ENCODE measurements at places on chromosomes 5 and 9. TPM values are rescaled to one million over a fixed set of nuclear protein-coding genes. Genes with fewer than 3 reads are reported as not detected.

GRCh38 chr5:68194386-68194785 lies 21.2 kb upstream of the PIK3R1 start:
- no peak overlapping the region for H3K27ac ChIP-seq
- H3K36me3 ChIP-seq = no peaks in the 10 kb centered on the region
- DNase-seq = no peak
- no peaks in the 10 kb centered on the region for H3K4me1 ChIP-seq
- no peaks in the 10 kb centered on the region for H3K27me3 ChIP-seq
- H3K4me3 ChIP-seq = no peak overlapping the region

GRCh38 chr5:168974082-168974481 lies 326.9 kb downstream of the SLIT3 start:
- DNase-seq = no peak
- H3K27me3 ChIP-seq = no peaks in the 10 kb centered on the region
- no peak overlapping the region for H3K4me3 ChIP-seq
- H3K36me3 ChIP-seq = no peaks in the 10 kb centered on the region

The CCNO gene
- total RNA-seq = 2.5 TPM

The PDGFRB gene
- total RNA-seq = 18.1 TPM

- H3K4me1 ChIP-seq = no peaks in the 10 kb centered on the region
- H3K27ac ChIP-seq = no peak overlapping the region
- H3K4me3 ChIP-seq = no peak overlapping the region
- no peaks in the 10 kb centered on the region for H3K36me3 ChIP-seq
- H3K27me3 ChIP-seq = no peaks in the 10 kb centered on the region
These were observed 662.2 kb upstream of the CTNND2 start for GRCh38 chr5:12566441-12566840.

GRCh38 chr5:28473531-28474107 lies 1435.2 kb upstream of the CDH9 start:
- H3K27ac ChIP-seq = no peak overlapping the region
- H3K4me3 ChIP-seq = no peak overlapping the region
- no peaks in the 10 kb centered on the region for H3K4me1 ChIP-seq
- DNase-seq = no peak
- H3K27me3 ChIP-seq = no peaks in the 10 kb centered on the region

GRCh38 chr9:72506615-72507014 lies 14.8 kb upstream of the TMC1 start:
- H3K4me1 ChIP-seq = no peaks in the 10 kb centered on the region
- H3K4me3 ChIP-seq = no peak overlapping the region
- no peaks in the 10 kb centered on the region for H3K27me3 ChIP-seq
- DNase-seq = no peak
- no peak overlapping the region for H3K27ac ChIP-seq

The ST8SIA4 gene
- total RNA-seq = 6.2 TPM

GRCh38 chr9:80649496-80649895 lies 1039.9 kb downstream of the TLE1 start:
- H3K4me1 ChIP-seq = no peaks in the 10 kb centered on the region
- no peak overlapping the region for H3K4me3 ChIP-seq
- DNase-seq = no peak
- H3K27me3 ChIP-seq = no peaks in the 10 kb centered on the region
- H3K36me3 ChIP-seq = no peaks in the 10 kb centered on the region
- H3K27ac ChIP-seq = no peak overlapping the region

DNA sequence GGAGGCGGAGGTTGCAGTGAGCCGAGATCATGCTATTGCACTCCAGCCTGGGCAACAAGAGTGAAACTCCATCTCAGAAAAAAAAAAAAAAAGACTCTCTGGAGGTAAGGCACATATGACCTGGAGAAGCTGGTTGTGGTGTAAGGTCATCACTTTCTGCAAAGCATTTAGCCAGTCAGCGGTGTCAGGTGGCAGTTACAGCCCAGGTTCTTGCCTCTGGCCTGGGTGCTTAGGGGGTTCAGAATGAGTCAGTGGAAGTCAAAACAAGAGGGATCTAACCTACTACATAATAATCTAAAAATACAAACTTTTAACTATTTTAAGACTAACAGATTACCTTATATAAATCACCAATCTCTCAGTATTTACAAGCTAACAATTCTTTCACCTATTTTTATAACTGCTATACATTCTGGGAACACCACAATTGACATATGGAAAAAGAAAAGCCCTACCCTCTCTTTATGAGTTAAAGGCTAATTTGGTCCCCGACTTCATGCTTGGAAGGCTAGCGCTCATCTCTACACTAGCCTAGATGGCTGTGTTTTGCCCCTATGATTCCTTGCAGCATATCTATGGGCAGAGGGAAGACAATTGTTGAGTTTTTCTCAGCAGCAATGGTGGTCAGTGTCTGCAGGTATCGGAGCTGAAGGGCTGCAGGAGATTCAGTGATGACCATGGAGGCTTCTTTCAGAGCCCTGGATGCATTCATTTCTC lies 29.2 kb downstream of the STOM start:
- H3K36me3 ChIP-seq = no peaks in the 10 kb centered on the region
- H3K4me3 ChIP-seq = no peak overlapping the region
- H3K4me1 ChIP-seq = no peaks in the 10 kb centered on the region
- H3K27ac ChIP-seq = no peak overlapping the region
- no peaks in the 10 kb centered on the region for H3K27me3 ChIP-seq
- DNase-seq = no peak

The ANXA2R gene
- 1.1 TPM for total RNA-seq

DNA sequence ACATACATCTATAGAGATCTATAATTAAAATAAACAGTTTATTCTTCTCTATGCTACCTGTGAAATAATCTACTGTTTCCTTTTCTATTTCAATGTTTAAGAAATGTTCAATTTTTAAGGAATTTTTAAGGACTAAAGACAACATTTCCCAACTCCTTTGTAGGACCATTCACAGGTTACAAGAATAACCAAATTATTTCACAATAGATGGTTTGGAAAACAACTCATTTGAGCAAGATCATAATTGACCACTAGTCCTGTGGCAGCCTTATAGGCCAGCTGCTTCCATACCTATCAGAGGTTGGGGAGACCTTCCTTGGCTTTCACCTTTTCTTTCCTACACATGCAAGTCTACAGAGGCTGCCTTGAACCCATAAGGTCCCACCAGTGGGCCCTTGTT lies 193.7 kb downstream of the TTC39B start:
- no peak overlapping the region for H3K27ac ChIP-seq
- no peak overlapping the region for H3K4me3 ChIP-seq
- no peaks in the 10 kb centered on the region for H3K4me1 ChIP-seq
- no peaks in the 10 kb centered on the region for H3K27me3 ChIP-seq
- no peak for DNase-seq

The TRIM36 gene
- total RNA-seq = 26.9 TPM

GRCh38 chr5:135557076-135557838 lies 21.5 kb upstream of the NEUROG1 start:
- no peaks in the 10 kb centered on the region for H3K36me3 ChIP-seq
- no peaks in the 10 kb centered on the region for H3K27me3 ChIP-seq
- peaks cover 5% of the 10 kb centered on the region for H3K4me1 ChIP-seq
- no peak for DNase-seq
- H3K27ac ChIP-seq = no peak overlapping the region
- H3K4me3 ChIP-seq = no peak overlapping the region

The NR6A1 gene
- total RNA-seq = 4.8 TPM

DNA sequence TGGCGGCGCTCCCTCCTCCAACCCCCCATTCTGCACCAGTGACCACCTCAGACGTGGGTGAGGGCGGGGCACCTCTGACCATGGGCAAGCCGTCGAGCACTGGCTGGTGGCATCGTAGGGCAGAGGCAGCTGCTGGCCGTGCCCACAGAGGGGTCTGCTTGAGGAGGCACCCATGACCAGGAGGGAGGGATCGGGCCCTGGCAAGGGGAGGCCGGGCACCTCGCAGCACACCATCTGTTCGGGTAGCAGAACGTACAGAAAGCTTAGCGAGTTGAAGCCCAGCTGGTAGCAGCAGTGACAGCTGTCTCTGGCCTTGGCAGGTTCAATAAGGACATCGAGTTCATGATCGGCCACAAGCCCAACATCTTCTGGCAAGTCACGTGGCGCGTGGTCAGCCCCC lies 4.3 kb upstream of the SLC6A18 start:
- H3K27ac ChIP-seq = no peak overlapping the region
- no peak for DNase-seq
- H3K27me3 ChIP-seq = no peaks in the 10 kb centered on the region
- no peak overlapping the region for H3K4me3 ChIP-seq
- H3K4me1 ChIP-seq = no peaks in the 10 kb centered on the region
- no peaks in the 10 kb centered on the region for H3K36me3 ChIP-seq

DNA sequence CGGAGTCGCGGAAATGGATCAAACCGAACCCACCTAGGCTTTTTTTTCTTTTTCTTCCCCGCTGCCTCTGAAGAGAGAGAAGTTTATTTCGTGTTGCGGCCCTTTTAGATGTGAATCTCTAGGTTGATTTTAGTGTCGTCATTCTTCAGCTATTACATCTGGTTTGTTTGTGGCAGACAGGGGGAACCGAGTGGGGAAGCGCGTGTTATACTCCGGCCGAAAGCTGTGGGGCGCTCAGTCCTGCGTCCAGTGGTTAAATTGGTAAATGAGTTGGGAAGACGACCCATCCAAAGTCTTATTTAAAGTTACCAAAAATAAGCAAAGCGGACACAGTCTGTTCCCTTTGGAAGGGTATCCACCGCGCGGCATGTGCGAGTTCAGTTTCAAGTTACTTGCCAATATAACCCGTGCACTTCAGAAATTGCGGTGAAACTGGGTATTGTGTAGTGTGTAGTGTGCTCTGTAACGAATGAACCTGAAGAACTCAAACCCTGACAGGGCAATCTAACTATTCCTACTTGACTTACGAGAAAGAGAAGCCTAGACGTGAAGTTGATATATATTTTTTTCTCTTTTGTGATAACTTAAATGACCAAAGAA lies 1.3 kb downstream of the MAN2A1 start:
- peak; percentile 81 for DNase-seq
- H3K27me3 ChIP-seq = no peaks in the 10 kb centered on the region
- peaks cover 6% of the 10 kb centered on the region for H3K4me1 ChIP-seq
- H3K4me3 ChIP-seq = peak overlapping the region; percentile 97
- H3K27ac ChIP-seq = peak overlapping the region; percentile 99
- H3K36me3 ChIP-seq = no peaks in the 10 kb centered on the region

The WWC1 gene
- total RNA-seq = 15.3 TPM

GRCh38 chr9:130680836-130681768 lies 12.5 kb upstream of the EXOSC2 start:
- H3K36me3 ChIP-seq = no peaks in the 10 kb centered on the region
- H3K27ac ChIP-seq = no peak overlapping the region
- peak; percentile 81 for DNase-seq
- peaks cover 4% of the 10 kb centered on the region for H3K4me1 ChIP-seq
- H3K4me3 ChIP-seq = peak overlapping the region; percentile 53

DNA sequence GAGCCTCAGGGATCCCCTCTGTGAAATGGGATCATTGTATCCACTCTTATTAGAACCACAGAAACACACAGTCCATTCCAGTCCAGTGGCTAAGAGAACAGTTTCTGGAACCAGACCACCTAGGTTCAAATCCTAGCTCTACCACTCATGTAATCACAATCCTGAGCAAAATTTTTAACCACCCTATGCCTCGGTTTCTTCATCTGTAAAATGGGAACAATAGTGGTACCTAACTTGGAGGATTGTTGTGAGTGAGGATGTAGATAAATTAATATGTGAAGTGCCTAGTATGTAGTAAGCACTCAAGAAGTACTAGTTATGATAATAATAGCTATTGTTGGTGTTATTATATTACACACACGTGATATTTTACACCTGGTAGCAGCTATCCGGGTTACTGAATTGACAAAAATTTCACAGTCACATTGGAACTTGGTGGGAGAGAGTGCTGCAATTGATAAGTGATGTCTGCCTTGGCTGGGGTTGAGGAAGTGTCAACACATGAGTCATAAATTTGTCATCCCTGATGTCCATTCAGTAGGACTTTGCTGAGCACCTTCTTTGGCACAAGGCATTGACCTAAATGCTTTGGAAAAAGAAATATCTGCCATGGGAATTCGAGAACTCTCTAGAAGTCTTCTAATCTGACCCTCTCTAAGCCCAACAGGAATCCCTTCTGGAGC lies 68.4 kb downstream of the COL27A1 start:
- no peak for DNase-seq
- H3K4me3 ChIP-seq = no peak overlapping the region
- no peaks in the 10 kb centered on the region for H3K27me3 ChIP-seq
- H3K4me1 ChIP-seq = no peaks in the 10 kb centered on the region
- H3K27ac ChIP-seq = no peak overlapping the region

The JAK2 gene
- 14.8 TPM for total RNA-seq

The CDKN2B-AS1 gene
- 39.7 TPM for total RNA-seq

- no peaks in the 10 kb centered on the region for H3K27me3 ChIP-seq
- H3K4me1 ChIP-seq = no peaks in the 10 kb centered on the region
- no peak for DNase-seq
- no peaks in the 10 kb centered on the region for H3K36me3 ChIP-seq
- H3K4me3 ChIP-seq = no peak overlapping the region
- no peak overlapping the region for H3K27ac ChIP-seq
These were observed 20.9 kb upstream of the ASPN start for GRCh38 chr9:92503156-92503555.

DNA sequence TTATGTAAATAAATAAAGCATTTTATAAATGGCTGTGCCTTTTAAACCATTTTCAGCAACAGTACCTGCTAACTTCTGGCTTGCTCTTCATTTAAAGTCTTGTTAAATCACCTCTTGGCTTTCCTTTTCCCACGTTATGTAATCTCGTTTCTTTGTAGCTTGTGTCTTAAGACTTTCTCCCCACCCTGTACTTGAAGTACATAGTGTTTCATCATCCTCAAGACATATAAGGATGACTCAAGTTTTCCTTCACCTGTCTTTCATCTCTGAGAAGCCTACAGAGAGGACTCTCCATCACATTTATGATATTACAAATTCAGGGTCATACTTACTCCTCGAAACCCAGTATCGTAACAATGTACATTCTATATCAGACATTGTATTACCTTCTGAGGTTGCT lies 33.9 kb downstream of the PRELID2 start:
- no peak overlapping the region for H3K4me3 ChIP-seq
- no peaks in the 10 kb centered on the region for H3K36me3 ChIP-seq
- no peaks in the 10 kb centered on the region for H3K4me1 ChIP-seq
- H3K27ac ChIP-seq = no peak overlapping the region
- DNase-seq = no peak
- H3K27me3 ChIP-seq = no peaks in the 10 kb centered on the region

DNA sequence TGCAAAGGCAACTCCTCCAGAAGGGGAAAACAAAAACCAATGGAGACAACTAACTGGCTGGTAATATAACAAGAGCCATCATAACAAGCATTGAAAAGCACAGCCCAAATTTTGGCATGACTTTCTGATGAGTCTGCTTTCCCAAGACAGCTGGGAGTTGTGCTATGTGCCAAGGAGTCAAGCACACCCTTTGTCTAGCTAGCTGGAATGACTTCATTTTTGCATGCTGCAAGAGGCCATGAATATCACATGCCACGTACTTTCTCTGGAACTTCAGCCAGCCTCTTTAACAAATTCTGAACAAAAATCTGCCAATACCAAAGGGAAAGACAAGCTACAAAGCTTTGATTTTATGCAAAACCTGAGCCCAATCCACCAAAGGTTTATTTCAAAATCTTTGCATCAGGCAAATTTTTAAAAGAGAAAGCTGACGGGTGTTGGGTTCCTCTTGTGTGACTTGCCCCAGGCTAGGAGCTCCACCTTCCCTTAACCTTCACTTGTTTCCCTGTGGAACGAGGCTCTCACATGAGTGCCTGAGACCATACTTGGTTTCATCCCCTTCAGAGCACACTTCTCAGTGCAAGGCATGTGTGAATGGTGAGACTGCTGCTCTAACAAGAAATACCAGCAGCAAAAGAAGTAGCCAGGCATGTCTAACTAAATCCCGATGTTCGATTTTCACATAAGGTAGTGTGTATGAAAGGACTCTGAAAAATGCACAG lies 47.3 kb downstream of the S1PR3 start:
- H3K4me3 ChIP-seq = no peak overlapping the region
- no peaks in the 10 kb centered on the region for H3K27me3 ChIP-seq
- no peak overlapping the region for H3K27ac ChIP-seq
- DNase-seq = peak; percentile 31
- no peaks in the 10 kb centered on the region for H3K36me3 ChIP-seq
